ENCODE measurements at places on chromosomes 7 and 10.

DNA sequence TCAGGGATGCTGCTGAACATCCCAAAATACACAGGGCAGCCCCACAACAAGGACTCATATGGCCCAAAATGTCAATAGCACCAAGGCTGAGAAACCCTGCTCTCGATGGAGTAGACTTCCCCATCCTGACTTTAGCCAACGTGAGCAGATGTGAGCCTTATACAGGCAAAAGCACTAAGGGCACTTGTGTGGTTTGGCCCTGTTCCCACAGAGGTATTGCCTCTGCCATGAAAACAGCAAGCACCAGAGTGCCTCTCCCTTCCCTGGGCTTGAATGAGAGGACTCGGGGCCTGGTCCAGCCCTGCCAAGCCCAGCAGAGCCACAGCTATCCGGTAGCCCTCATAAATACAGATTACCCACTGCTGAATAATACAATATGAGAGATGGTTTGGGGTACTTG lies 47.5 kb downstream of the ACSM6 start:
- no peak for DNase-seq

GRCh38 chr10:117014835-117015234 lies 9.8 kb upstream of the SHTN1 start:
- no peak for DNase-seq

- no peak for DNase-seq
These were observed 24.0 kb downstream of the SLC25A13 start for GRCh38 chr7:96297876-96298275.

GRCh38 chr10:84269773-84270172 lies 24.9 kb downstream of the RGR start:
- DNase-seq: no peak

DNA sequence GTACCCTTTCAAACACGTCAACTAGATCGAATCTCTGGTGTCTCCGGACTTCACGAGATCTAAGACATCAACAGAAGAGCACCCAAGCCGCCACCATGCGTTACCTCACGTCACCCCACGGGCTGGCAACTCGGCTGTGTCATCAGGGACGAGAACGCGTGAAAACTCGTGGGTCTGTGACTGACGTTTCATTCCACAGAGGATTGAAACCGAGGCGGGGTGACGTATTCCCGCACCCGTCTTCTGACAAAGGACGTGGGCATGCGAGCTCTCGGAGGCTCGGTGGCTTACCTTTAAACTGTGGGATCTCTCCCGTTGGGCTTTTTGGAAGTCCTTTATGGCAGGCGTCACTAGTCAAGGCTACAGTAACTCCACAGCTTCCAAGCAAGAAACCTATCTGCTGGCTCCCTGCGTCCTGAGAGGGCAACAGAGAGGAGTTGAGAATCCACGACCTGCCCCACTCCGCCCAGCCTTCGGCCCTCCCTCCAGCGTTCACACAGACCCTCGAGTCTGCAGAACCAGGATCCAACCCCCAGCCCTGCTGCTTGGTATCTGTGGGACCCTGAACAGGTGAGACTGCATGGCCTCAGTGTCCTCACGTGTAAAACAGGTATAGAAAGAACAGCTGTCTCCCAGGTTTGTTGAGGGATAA lies 255.3 kb downstream of the ZMYND11 start:
- DNase-seq: no peak

Measured in Right ventricle myocardium inferior (tissue), 1 donor.